ENCODE measurements at places on chromosomes 3 and 15.

DNA sequence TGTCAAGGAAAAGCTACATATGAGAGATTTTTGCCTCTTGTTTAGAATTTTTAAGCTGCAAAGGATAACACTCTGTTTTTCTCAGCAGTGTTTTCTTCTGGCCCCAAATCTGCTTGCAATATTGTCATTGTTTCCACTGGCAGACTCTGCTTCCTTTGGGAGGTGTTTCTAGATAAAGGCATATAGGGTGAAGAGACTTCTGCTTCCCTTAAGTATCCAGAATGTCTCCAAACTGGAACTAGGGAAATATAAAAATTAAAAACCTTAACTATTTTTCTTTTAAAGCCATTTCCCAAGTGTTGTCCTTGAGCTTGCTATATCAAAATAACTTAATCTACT, 225.8 kb downstream of the CGGBP1 start:
- DNase-seq, result no peak

DNA sequence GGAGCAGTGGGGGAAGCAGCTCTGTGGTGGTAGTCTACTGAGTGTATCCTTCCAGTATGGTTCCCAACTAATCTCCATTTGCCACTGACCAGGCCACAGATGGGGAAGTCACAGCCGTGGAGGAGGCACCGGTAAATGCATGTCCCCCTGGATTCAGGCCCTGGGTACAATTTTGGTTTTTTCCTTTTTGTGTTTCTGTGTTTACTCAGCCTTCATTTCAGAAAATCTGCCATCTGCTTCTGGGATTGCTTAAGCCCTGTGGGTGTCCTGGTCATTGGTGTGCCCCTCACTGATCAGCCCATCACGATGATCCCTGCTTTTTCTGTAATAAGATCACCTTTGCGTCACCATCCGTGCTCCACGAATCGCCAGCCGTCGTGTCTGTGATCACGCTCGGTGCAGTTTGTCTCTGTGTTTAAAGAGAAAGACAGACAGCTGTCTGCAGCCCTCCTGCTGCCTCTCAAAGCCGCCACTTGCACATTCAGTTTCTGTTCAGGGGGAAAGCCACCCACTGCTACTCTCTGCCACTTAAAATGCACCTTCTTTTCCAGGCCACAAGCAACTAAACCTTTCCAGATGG, 68.9 kb downstream of the DNASE1L3 start:
- no peak for DNase-seq

- DNase-seq, result peak; percentile 85
Measured at GRCh38 chr15:60673918-60674558, 195.1 kb upstream of the ICE2 start.

GRCh38 chr3:57903124-57903890, 104.9 kb upstream of the FLNB start:
- DNase-seq, result no peak

- no peak for DNase-seq
Measured at GRCh38 chr3:118810499-118811035, 224.1 kb downstream of the IGSF11 start.

DNA sequence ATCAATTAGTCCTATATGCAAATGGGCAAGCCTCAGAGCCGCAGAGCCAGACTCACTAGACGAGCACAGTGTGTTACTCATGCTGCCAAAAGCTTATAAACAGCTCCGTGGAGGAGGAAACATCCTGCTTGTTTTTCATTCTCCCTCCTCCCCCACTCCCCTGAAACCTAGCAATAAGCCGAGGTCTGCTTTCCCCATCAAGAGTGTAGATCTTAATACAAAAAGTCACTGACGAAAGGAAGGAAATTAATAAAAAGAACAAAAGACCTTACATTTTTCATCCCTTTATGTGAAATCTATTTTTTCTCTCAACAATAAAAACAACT, 88.5 kb downstream of the XXYLT1 start:
- peak; percentile 53 for DNase-seq

Data from lower leg skin (tissue), 4 donors.